CD4-positive, alpha-beta T cell treated with Interleukin-15 for 1 hour (primary cell): ENCODE measurements at places on chromosomes 4 and X.

GRCh38 chrX:47145395-47146120, 537 bp downstream of the RBM10 start:
- no peak for DNase-seq

- DNase-seq, result no peak
These were observed 253.5 kb upstream of the GATB start for GRCh38 chr4:152014280-152014679.

DNA sequence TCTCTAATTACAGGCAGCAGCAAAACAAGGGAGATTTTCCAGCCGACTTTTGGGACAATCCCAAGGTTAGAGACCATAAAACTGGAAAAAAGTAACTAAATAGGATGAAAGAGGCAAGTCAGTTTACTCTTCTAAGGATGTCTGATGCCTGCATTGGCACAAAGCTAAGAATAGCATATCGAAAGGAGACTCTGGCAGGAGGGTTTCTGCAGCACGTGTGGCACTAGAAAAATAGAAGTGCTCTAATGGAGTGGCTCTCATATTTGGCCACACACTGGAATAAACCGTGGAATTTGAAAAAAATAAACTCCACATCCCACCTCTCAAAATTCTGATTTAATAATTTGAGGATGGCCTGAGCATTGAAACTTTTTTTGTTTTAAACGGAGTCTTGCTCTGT, 77.2 kb upstream of the ARSJ start:
- DNase-seq, result no peak

GRCh38 chr4:32440391-32440790, 1720.2 kb downstream of the PCDH7 start:
- DNase-seq, result no peak

- DNase-seq, result no peak
These were observed 173.4 kb upstream of the JADE1 start for GRCh38 chr4:128635955-128636560.

DNA sequence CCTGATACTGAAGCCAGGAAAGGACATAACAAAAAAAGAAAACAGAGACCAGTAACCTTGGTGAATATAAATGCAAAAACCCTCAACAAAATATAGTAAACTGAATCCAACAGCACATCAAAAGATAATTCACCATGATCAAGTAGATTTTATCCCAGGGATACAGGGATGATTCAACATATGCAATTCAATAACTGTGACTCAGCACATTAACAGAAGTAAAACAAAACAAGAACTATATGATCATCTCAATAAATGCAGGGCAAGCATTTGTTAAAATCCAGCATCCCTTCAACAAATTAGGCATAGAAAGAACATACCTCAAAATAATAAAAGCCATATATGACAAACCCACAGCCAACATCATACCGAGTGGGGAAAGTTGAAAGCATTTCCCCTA, 112.0 kb downstream of the HHIP start:
- DNase-seq, result no peak

- DNase-seq, result no peak
These were observed 16.5 kb downstream of the CYBB start for GRCh38 chrX:37796310-37796709.

DNA sequence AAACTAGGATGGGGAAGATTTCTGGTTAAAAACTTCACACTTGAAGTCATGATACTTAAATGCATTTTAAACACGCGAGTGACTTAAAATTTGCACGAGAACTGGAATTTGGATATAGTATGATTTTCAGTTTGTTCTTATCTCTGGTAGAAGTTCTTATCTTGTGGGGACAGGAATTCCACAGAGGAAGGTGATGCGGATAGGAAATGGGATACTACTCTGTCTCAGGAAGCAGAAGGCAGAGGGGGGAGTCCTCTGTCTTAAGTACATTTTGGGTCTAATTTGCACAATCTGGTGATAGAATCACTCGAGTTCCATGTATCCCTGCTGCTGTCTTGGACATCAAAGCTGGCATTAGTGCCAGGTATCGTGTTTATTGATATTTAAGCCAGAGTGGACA, 53.3 kb downstream of the TLL1 start:
- no peak for DNase-seq

DNA sequence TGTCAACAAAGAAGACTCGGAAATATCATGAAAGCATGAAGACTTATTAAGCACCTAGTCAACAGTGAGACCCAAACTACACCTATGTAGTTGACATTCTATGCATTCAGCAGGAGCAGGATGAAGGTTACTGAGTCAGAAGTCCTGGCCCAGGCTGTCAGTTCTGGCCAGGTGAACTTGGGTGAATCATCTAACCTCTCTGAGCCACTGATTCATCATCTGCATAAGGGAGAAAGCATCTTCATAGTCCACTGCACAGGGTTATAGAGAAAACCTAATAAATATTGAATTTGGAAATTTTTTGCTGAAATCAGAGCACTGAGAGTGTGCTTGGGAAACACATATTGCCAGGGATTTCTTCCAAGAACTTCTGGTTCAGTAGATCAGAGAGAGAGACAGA, 296.0 kb upstream of the SFRP2 start:
- no peak for DNase-seq

- DNase-seq, result no peak
These were observed 80.2 kb downstream of the FGF16 start for GRCh38 chrX:77527233-77528001.

DNA sequence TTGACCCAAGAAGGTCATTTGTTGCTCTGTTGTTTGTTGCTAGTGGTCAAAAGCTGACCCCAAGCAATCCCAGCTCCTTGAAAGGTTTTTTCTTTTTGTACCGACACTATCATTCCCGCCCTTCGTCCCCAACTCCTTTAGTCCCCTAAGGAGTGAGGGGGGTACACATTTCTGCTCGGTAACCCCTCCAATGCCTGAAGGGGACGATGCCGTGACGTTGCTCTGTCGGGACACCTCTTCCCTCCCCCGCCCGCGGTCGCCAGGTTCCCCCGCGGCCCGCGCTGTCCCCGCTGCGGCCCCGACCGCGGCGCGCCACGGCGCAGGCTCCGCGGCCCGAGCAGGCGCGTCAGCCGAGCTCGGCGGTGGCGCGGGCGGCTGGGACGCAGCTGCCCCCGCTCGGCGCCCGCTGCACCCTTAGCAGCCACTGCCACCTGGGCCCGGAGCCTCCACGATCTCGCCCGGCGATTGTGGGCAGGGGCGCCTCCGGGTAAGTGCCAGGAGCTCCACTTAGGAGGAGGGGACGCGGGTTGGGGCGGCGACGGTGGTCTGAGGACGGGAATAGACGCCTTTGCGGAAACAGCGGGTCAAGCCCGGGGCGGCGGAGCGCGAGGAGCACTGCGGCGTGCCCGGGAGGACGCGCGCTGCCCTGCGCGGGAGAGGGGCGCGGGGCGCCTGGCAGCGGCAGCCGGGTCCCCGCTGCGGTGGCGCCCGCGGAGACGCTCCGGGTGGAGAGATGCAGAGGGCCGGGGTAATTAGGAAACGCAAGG, at the start of gene GLRB:
Gene GLRB (plus strand): TSS at position 340 of the 767 bp plus-strand sequence. CDS start 1,875 bp downstream, outside the sequence.
- no peak for DNase-seq

DNA sequence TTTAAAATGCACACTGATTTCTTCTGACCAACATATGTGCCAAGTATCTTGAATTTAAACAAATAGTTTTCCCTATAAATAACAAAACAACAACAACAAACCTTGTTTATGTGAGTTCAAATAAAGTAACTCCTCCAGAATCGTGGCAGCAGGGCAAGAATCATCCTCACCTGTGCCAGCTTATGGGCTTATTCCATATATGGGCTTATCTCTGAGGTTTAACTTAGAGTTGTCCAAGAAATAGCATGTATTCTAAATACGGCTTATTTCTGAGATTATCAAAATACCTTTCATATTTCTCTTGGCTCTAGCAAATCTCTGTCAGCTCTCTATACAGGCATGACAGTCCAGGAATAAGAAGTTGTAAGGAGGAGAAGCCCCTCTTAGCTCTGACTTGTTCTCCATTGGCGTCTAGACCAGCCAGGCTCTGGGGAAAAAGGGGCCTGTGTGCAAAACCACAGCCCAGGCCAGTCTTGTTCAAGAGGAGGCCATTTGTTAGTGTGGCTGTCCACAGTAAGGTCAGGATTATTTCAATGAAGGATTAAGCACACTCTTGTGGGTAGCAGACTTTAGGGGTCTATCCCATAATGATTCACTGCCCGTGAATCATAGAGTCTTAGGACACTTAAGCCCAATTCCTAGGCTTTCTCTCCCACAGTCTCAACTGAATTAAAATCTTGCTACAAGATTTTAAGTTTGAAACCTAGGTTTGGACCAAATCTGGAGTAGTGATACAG, 63.2 kb downstream of the FRAS1 start:
- DNase-seq, result no peak

DNA sequence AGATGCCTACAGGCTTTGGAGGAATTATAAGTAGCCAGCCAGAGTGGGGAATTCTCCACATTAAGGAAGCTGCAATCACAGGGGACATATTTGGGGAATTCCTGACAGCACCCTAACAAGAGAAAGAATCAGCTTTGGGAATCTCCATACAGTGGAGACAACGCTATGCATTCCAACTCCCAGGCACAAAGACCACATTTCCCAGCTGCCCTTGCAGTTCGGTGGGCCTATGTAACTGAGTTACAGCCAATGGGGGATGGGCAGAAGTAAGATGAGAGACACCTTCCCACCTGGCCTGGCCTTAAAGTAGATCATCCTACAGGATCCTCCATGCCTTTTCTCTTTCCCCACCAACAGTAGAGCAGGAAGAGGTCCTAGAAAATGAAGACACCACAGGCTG, 43.4 kb upstream of the CCKAR start:
- DNase-seq, result no peak

DNA sequence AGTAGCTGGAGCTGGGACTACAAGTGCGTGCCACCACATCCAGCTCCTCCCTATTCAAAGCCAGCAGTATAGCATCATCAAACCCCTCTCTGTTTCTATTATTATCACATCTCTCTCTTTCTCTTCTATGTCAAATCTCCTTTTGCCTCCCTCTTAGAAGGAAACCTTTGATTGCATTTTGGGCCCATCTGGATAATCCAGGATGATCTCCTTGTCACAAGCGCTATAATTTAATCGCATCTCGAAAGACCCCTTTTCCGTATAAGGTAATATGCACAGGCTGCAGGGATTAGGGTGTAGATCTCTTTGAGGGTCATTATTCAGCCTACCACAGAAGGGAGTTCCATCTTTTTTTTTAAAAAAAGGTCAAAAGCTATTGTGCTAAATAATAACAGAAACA, 46.4 kb upstream of the TBC1D9 start:
- no peak for DNase-seq

GRCh38 chr4:29311247-29311646, 1408.9 kb upstream of the PCDH7 start:
- DNase-seq, result no peak
